ENCODE measurements at places on chromosomes 6 and 20.

- DNase-seq: no peak
Observed at GRCh38 chr6:81766482-81767069, 14.1 kb upstream of the TENT5A start.

GRCh38 chr6:90044833-90045381 lies 150.6 kb downstream of the GJA10 start:
- no peak for DNase-seq

GRCh38 chr20:11216451-11217314 lies 542.9 kb upstream of the JAG1 start:
- no peak for DNase-seq

DNA sequence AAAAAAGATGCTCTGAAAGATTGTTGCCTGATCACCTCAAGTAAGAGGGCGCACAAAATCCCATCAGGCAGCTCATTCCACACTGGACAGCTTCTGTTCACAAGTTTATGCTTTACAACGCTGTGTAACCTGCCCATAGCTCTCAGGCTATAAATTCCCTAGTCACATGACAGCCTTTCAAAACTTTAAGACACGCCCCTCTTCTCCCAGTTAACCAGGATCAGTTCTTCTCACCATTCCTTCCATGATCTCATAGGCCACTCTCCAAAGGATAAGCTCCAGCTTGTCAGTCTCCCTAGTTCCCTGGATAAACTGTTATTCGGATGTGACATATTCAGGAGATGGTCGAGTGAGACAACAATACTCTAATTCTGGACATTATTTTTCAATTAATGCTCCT lies 15.0 kb downstream of the ADNP start:
- no peak for DNase-seq

Measured in T47D (cell line).